AML-193 (cell line): ENCODE measurements at places on chromosomes 3 and 15.

DNA sequence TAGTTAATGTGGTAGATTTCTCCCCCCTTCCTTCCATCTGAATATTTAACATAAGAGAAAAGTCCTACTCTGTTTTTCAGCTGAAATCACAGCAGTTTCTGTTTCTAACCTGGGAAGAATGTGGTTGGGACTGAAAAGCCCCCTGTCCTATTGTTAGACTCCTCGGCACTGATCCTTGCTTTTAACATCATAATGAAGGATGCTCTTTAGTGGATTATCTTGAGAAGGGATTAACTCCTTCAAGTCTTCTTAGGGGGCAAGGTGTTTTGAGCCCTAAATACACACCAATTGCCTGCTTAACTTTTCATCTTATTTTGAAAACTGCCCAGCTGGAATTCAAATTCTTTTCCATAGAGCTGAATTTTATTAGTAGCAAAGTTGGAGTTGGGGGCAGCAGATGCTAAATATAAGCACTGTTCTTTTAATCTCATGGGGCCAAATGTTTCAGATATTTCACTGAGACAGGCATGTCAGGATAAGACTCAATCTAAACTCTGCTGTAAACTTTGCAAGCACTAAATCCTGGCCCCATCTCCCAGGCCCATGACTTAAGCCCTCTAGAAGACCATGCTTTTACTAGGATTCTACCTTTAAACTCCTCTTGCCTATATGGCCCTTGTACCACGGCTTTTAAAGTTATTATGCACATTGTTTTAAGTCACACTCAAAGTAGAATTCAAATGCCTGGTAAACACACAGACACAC is 243.2 kb upstream of the NR2F2 start:
- DNase-seq = no peak

DNA sequence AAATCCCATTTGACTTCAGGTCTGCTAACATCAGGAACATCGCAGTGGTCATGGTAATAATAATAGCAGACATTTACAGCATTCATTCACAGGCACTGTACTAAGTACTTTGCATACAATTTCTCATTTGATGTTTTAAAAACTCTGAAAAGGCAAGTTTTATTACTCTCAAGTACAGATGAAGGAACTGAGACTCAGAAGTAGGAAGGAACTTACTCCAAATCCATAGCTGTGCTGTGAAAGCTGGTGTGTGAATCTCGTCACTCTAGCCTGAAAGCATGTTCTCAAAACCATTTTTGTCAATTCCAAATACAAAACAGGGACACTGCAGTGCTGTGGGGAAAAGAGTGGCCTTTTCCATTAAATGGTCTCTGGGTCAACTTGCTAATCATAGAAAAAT is 179.9 kb downstream of the FAM43A start:
- DNase-seq = no peak

GRCh38 chr3:1442271-1442670 is 349.4 kb downstream of the CNTN6 start:
- DNase-seq = no peak

- no peak for DNase-seq
Observed at GRCh38 chr15:48800811-48801455, 9.9 kb downstream of the CEP152 start.

- no peak for DNase-seq
Observed at GRCh38 chr15:41691471-41691870, 31.3 kb downstream of the MGA start.

GRCh38 chr3:174342941-174343501 is 516.1 kb upstream of the NAALADL2 start:
- DNase-seq = no peak

- no peak for DNase-seq
Observed at GRCh38 chr3:42696356-42697288, 6.0 kb downstream of the HHATL start.

DNA sequence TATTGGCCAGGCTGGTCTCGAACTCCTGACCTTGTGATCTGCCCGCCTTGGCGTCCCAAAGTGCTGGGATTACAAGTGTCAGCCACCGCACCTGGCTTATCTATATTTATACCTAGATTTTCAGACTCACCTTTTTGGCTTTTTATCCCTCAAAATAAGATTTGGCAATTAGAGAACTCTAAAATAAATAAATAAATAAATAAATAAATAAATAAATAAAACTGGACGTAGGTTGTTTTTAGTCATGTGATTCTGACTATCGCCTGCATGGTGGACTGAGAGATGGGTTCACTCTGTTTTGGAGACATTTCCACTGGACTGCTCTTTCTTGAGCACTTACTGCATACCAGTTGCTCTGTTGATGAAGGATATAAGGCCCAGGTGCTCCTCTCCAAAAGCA is 46.2 kb upstream of the AKAP13 start:
- no peak for DNase-seq
